ENCODE measurements at places on chromosomes 6 and 20.
A peak's percentile ranks its signal among the peaks of the same experiment; 100 is the strongest.

DNA sequence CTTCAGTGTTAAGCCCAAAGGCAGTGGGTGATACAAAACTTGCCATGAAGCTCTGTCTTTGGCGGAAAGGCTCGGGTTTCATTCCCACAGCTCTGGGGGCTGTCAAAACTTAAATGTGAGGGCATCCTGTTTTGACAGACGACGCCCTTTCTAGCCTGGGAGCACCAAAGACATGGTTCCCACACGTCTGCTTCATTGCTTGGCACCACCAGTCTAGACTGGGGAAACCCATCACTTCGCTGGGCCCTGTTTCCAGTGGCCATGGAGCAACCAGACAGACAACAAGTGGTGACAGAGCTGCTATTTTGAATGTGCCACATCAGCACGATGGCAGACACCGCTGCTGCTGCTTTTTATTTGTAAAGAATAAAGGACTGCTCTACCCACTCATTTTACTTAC, 127.5 kb downstream of the SASH1 start:
- peaks cover 21% of the 10 kb centered on the region for H3K27me3 ChIP-seq
- no peak overlapping the region for H3K27ac ChIP-seq
- no peak overlapping the region for H3K4me3 ChIP-seq
- H3K36me3 ChIP-seq: no peaks in the 10 kb centered on the region

GRCh38 chr6:49541936-49542335, 8.5 kb upstream of the C6orf141 start:
- H3K27me3 ChIP-seq: peaks cover 3% of the 10 kb centered on the region
- H3K36me3 ChIP-seq: no peaks in the 10 kb centered on the region
- H3K4me3 ChIP-seq: no peak overlapping the region
- H3K27ac ChIP-seq: no peak overlapping the region

GRCh38 chr6:36546308-36546919, 865 bp downstream of the STK38 start:
- ATAC-seq: peak; percentile 29
- H3K27me3 ChIP-seq: no peaks in the 10 kb centered on the region
- peaks cover 34% of the 10 kb centered on the region for H3K36me3 ChIP-seq
- H3K27ac ChIP-seq: peak overlapping the region; percentile 99

DNA sequence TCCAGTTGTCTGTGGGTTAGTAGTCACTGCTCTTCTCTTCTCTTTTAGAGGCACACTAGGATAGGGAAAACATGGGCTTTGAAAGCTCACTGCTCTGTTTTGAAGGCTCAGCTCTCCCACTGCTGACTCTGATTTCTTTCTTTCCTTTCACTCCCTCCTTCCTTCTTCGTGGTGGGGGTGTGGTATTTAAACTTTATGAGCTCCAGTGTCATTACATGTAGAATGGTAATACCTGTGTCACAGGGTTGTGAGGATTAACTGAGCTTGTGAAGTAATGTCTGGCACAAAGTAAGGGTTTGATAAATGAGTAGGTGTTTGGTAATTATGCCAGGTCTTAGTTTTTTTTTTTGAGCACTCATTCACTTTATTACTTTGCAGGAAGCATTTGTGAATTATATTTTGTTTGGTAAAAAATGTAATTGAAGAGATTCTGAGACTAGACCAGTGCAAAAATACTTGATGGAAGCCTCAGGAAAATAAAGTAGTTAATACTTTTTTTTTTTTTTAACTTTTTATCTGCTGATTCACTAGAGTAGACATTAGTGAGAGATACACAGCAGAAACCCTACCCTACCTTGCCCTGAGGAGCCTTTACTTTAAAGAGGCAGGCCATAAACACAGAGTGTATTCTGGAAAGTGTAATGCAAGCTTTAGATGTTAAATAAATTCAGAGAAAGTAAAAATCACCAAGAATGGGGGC, 17.3 kb downstream of the SMAP1 start:
- H3K27ac ChIP-seq: peak overlapping the region; percentile 72
- H3K4me3 ChIP-seq: peak overlapping the region; percentile 29
- H3K36me3 ChIP-seq: no peaks in the 10 kb centered on the region
- ATAC-seq: peak; percentile 84
- H3K27me3 ChIP-seq: no peaks in the 10 kb centered on the region
- peaks cover 25% of the 10 kb centered on the region for H3K4me1 ChIP-seq

GRCh38 chr6:5095236-5095635, 10.1 kb downstream of the PPP1R3G start:
- H3K4me3 ChIP-seq: no peak overlapping the region
- H3K27me3 ChIP-seq: peaks cover 23% of the 10 kb centered on the region
- no peaks in the 10 kb centered on the region for H3K36me3 ChIP-seq
- H3K4me1 ChIP-seq: peaks cover 6% of the 10 kb centered on the region
- no peak overlapping the region for H3K27ac ChIP-seq
- no peak for ATAC-seq

GRCh38 chr20:48826069-48826468, 1.7 kb downstream of the PREX1 start:
- H3K36me3 ChIP-seq: peaks cover 68% of the 10 kb centered on the region
- no peak overlapping the region for H3K4me3 ChIP-seq
- ATAC-seq: no peak
- H3K4me1 ChIP-seq: peaks cover 35% of the 10 kb centered on the region

DNA sequence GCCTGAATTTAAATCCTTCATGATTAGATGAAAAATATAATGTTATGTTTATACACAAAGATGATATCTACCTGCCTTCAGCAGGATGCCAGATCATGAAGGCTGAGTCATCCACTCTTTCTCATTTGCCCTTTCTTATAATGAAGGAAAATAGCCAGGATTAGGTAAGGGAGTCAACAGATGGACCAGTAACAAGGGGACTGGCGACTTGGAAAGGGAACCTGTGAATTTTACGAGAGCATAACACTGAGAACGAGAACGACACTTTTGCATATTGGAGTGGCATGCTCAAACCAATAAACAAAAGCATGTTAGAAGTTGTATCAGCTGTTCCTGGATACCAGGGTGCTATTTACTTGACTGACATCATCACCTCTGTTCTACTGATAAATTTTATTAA, 154.0 kb downstream of the LAMP5 start:
- H3K27me3 ChIP-seq: no peaks in the 10 kb centered on the region
- H3K36me3 ChIP-seq: no peaks in the 10 kb centered on the region
- H3K4me1 ChIP-seq: no peaks in the 10 kb centered on the region

GRCh38 chr6:157800420-157801237, 22.4 kb upstream of the SNX9 start:
- H3K4me3 ChIP-seq: peak overlapping the region; percentile 49
- peaks cover 45% of the 10 kb centered on the region for H3K4me1 ChIP-seq
- peak overlapping the region; percentile 80 for H3K27ac ChIP-seq
- peak; percentile 83 for ATAC-seq
- H3K36me3 ChIP-seq: peaks cover 21% of the 10 kb centered on the region

DNA sequence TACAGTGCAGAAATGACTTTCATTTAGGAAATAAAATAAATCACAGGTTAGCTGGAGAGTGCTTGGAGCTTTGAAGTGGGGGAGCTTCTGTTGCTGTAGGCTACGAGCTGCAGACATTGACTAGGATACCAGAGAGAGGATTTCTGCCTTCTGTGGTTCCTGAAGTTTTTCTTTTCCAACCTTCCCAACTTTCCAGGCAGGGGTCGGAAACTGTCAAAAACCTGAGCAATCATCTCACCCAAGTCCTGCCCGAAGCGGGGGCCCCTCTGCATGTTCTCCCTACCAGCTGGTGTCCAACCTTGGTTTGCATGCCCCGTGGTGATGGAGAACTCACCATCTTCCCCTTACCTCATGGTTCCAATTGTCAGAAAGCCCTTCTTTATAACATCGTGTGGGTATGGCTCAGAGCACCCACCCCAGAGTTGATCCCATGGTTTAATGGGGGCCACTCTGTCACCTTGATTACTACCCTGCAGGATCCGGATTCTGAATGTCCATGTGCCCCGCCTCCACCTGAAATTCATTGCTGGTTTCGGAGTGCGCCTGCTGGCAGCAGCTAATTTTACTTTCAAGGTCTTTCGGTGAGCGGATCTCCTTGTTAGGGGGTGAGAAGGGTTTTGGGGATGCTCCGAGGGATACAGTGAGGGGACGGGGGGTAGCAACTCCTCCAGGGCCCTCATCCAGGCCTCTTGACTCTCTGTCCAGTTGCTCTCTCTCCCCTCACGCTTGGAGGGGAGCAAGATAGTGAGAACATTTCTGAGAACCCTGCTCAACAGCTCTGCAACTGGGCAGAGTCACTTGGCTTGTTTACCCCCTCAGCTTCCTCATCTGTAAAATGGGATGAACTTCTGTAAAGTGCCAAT, 5.1 kb downstream of the BPIFB2 start:
- H3K27me3 ChIP-seq: no peaks in the 10 kb centered on the region
- ATAC-seq: no peak
- no peak overlapping the region for H3K27ac ChIP-seq
- no peak overlapping the region for H3K4me3 ChIP-seq
- no peaks in the 10 kb centered on the region for H3K36me3 ChIP-seq

- ATAC-seq: no peak
- H3K27ac ChIP-seq: no peak overlapping the region
- H3K4me3 ChIP-seq: no peak overlapping the region
- no peaks in the 10 kb centered on the region for H3K36me3 ChIP-seq
- H3K4me1 ChIP-seq: no peaks in the 10 kb centered on the region
These were observed 214.6 kb upstream of the CNR1 start for GRCh38 chr6:88380618-88381288.

DNA sequence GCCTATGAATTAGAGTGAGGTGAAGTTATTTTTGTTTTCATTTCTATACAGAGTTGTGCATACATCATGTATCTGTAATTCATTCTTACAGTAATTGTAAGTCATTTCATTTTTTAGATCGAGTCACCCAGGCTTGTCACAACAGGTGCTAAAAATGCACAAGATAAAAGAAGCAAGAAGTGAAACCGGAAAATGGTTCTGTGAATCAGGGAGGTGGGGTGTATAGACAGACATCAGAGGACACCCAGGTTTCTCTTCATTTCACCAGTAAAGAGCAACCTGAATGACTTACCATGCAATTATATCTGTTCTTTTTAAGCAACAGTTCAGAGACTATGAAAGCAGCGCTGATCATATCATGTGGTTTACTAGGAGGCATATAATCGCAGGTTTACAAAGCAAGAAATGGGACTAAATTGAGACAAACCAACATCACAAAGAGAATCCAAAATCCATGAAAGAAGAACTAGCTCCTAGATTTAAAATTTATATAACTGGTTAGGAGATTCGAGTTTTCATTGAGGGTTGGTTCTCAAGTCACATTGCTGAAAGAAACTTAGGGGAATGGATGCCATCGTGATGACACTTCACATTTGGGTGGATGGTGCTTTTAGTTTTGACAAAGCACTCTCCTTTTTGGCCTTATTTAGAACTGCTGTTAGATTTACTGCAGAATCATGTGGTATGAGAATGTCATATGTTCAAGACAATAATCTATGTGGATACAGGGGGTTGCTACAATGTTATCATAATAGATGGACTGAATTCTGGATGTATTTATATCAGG, 27.9 kb upstream of the TBC1D7 start:
- H3K4me1 ChIP-seq: peaks cover 32% of the 10 kb centered on the region
- ATAC-seq: peak; percentile 92

Measured in activated T-helper 17 cell treated with anti-CD3 and anti-CD28 coated beads, Interleukin-2, amount 50 U/mL, for 72 hours (primary cell).